ENCODE measurements at places on chromosomes 11 and 22.

- no peak for DNase-seq
Measured at GRCh38 chr11:12306830-12307229, 70.5 kb upstream of the PARVA start.

DNA sequence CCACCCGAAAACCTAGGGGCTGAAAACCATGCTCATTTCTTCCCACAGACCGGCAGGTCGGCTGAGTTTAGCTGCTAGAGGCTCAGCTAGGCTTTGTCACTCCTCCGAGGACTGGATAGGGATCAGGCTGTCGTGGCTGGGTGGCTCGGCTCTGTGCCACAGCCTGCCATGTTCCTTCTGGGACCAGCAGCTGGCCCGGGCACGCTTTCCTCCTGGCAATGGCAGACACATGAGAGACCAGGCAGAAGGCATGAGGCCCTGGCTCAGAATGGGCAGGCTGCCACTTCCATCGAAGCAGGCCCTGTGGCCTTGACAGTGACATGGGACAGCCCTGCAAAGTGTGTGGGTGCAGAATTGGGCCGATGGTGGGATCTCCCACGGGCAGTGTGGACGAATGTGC is 20.9 kb downstream of the PARVG start:
- no peak for DNase-seq

- no peak for DNase-seq
Measured at GRCh38 chr11:113926273-113927197, 21.9 kb downstream of the HTR3B start.

DNA sequence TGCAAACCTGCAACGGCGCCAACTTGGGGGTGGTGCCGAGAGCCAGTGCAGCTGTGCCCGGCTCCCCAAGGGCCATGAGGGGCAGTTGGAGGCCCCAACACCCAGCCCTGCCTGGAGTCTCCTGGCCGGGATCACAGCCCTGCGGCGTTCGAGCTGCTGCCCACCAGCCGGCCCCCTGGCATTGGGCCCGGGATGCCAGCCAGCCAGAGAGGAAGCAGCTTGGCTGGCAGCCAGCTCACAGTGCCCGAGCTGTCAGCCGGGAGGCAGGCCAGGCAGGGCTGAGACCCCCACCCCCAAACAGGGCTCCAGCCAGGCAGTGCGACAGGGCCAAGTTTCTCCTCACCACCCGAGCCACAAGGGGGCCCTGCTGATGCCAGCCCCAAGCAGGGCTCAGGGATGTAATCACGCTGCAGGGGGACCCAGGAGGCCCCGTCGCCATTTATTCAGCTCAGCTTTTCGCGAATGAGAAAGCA is 26.0 kb upstream of the TCF20 start:
- DNase-seq, result no peak

GRCh38 chr11:58193391-58193790 is 4.5 kb downstream of the OR9Q2 start:
- DNase-seq, result no peak

DNA sequence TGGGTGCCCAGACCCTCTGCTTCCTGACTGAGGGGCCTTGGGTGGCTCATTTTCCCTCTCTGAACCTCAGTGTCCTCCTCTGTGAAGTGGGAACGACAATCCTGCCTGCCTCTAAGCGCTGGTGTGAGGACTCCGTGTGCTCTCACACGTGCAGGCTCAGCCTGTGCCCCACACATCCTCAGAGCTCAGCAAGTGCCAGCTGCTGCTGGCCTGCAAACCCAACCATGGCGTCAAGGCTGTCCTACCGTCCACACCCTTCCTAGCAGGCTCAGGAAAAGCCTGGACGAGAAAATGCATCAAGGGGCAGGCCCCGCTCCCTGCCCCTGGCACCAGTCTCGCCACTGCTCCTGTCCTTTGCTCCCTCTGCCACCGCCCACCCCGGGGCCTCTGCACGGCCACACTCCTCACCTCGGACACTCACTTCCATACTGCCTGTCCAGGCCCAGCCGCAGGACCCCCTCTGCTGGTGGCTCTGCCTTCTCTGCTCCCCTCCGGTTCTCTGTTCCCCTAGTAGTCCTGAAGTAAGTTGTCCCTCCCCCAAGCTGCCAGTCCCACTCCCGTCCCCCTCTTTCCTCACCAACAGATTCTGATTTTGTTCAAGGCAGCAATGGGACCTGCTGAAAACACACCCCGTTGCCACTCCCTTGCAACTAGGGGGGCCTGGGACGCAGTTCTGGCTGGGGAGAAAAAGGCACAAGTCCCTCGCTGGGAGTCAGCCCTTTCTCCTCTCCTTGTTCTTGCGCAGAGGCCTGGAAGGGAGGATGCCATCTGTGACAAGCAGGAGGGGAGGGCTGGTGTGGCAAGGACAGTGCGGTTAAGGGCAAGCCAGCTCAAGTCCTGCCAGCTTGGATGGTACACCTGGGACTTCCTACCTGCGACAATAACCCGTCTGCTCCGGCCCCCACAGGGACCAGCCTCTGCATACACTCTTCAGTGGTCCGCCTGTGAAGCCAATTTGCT is 62.2 kb downstream of the ARFGAP3 start:
- no peak for DNase-seq

- DNase-seq, result no peak
Measured at GRCh38 chr11:103923451-103923931, 112.9 kb upstream of the DDI1 start.
